ENCODE measurements at places on chromosomes 12 and 14.

DNA sequence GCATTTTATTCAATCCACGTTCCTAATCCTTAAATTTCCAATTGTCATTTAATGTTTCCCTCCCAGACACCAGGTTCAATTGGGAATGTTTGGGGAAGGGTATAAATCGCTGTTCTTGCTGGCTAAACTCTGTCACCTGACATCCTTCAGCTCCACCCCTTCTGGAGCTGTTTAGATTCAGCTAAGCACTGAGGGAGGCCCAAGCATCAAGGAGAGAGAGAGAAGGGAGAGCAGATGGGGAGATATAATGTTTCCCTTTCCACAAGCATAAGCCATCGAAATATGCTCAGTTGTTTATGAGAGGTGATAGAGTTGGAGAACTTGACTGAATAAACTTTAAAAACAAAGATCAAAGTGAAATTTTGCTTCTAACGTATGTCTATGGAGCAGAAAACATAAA lies 1.8 kb downstream of the ABCC9 start:
- no peak for DNase-seq

DNA sequence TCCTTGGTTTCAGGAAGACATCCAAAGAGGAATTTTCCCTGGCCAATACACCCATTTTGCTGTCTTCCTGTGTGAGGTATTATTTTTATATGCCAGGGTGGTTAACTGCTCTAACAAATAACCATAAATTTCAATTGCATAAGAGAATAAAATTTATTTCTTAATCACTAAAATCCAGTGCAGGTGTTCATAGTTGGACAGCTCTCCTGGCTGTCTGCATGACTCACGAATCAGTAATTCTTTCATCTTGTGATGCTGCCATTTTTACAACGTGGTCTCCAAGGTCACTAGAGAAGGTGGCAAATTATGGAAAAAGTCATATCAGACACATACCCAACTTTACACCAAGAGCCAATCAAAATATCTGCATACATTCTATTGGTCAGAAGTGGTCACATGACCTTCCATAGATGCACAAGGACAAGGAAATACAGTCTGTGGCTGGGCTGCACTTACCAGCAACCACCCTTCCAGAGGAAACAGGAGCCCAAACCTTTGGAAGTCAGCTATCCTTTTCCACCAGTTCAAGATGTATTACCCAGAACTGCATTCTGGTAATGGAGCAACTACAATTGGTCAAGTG lies 193.5 kb upstream of the PLEKHG7 start:
- no peak for DNase-seq

DNA sequence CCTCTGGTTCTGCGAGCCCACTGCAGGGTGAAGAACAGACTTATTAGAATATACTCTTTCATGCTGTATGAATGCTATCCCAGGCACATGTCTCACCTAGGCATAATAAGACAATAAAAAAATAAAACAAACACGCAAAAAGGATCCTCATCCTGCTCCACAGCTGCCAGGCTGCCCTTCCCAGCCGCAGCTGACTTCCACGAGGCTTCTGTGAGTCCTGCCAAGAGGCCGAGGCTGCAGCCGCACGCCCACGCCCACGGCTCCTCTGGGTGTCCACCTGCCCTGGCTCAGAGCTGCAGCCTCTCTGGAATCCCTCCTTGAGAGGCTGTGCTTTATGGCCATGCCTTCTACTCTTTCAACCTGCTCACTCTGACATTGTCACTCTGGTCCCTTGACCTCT lies 6.9 kb downstream of the SMIM41 start:
- DNase-seq = no peak

DNA sequence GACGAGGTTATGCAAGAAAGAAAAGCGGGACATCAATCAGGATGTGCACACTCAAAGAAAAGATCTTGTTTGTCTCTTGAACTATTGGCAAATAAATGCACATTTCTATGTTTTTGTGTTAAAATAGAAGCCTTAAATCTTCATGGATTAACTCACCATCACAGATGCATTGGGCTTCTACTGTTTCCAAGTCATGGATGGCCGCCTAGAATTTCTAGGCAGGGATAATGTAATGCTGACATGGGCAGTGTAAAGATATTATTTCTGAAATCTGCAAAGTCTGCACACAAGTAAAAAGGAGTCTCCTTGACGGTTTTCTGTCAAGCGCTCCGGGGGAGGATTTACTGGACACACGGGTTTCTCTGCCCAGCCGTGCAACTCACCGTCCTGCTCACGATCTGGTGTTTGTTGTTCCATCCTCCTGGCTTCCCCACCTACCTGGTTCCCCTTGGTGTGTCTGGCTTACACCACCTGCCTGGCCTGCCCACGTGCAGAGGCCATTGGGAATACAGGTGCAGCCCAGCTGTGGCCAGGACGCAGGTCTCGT lies 103.3 kb upstream of the FZD10 start:
- DNase-seq = no peak

DNA sequence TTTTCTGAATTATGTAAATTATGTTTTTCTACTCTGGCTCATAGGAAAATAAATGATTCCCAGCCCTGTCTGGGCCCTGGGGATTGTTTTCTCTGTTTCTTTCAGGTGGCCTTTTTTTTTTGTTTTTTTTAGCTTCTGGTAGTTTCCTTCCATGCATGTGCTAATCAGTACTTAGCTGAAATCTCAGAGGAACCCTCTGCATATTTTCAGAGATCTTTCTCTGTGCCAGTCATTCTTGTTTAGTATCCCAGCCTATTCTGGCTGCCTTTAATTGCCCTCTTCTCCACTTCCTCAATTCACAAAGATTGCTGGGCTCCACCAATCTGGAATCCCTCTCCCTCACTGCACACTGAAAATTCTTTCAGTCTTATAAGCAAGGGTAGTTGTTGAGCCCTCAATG lies 46.9 kb downstream of the CNOT2 start:
- DNase-seq = no peak

GRCh38 chr12:75354011-75354410 lies 19.5 kb downstream of the GLIPR1L1 start:
- DNase-seq = no peak

- DNase-seq = no peak
Measured at GRCh38 chr12:131806674-131807073, 21.5 kb upstream of the MMP17 start.

DNA sequence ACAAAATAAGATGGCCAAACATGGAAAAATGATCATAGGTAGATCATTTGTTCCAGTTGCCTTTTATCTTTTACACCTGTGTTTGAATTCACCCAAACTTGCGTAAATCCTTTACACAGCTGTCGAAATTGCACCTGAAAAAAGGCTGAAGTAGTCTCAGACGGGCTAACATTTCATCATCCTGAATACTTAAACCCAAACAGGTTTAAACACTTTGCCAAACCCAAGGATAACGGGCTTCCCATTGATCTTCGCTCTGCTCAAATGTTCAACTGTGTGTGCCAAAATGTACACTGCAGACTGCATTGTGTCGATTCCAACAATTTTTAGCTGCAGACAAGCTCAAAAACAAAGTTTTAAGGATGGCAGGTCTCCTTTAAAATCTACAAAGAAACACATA lies 288.7 kb upstream of the DDHD1 start:
- no peak for DNase-seq

DNA sequence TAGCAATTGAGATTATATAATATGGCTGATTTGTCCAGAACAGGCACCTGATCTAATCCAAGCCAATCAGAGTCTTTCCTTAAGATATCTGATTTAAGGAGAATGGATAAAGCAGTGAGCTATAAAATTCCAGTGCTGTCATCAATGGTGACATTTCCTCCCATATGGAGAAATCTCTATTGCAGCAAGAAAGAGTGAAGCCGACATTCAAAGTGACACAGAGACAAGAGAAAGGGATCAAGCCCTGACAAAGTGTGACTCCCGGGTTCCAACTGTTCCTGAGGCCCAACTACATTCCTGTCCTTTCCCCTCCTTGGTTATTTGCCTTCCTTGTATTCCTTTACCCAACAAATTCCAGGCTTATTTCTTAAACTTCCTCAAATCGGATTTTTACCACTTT lies 430.0 kb upstream of the SOX5 start:
- DNase-seq = no peak

DNA sequence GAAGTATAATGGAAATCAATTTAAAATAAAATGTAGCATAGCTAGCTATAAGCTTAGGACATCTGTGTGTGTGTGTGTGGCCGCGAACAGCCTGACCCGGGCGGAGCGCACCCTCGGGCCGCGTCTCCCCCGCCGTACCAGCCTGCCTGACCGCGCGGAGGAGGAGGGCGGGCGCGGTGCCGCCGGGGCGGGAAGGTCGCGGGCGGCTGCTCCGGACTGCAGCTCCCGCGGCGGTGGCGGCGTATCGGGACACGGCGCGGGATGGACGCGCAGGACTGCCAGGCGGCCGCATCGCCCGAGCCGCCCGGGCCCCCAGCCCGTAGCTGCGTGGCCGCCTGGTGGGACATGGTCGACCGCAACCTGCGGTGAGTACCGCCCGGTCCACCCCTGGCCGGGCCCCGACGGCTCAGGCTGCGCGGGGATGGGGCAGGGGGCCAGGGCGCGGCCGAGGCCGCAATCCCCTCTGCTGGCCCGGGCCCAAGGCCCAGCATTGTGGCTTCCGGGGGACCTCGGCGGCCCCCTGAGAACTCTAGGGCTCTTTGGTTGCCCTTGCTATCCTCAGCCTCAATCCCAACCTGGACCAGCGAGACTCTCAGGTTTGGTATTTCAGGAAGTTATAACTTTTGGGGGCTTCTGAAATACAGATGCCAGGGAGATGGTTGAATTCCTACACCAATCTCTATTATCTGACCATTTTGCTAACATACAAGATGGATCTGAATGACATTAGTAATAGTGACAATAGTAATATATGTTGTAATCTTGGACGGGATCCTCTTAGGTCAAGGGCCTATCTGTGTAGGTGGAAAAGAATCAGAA lies at the start of gene ABHD12B:
ABHD12B (plus strand) TSS at position 140 of the 819 bp plus-strand sequence; CDS start at position 262, 122 bp downstream.
- DNase-seq = no peak

- no peak for DNase-seq
Measured at GRCh38 chr12:58458102-58458501, 462.2 kb downstream of the LRIG3 start.

DNA sequence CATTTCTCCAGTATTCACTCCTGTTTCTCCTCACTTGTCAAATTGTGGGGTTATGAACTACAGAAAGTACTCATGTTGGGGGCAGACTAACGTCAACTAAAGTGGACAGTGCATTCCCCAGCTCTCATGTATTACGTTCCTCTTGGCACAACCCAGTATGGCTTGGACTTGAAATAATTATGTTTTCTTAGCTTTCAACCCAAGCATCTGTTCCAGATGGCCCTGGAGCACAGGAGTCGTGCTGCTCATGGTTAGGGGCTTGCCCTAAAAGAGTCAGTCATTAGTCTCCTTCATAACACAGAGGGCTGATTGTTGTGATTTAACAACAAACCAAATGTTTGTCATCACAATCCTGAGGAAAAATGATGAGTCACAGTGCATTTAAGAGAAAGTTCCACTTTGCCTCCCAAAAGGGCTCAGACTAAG lies 154.4 kb downstream of the RPAP3 start:
- no peak for DNase-seq

- no peak for DNase-seq
Measured at GRCh38 chr14:92785667-92786426, 8.3 kb upstream of the GOLGA5 start.

GRCh38 chr12:89663577-89664357 lies 44.9 kb downstream of the ATP2B1 start:
- DNase-seq = no peak

GRCh38 chr12:24499151-24500146 lies 449.5 kb downstream of the BCAT1 start:
- no peak for DNase-seq

GRCh38 chr12:67161322-67161918 lies 107.7 kb upstream of the CAND1 start:
- no peak for DNase-seq

DNA sequence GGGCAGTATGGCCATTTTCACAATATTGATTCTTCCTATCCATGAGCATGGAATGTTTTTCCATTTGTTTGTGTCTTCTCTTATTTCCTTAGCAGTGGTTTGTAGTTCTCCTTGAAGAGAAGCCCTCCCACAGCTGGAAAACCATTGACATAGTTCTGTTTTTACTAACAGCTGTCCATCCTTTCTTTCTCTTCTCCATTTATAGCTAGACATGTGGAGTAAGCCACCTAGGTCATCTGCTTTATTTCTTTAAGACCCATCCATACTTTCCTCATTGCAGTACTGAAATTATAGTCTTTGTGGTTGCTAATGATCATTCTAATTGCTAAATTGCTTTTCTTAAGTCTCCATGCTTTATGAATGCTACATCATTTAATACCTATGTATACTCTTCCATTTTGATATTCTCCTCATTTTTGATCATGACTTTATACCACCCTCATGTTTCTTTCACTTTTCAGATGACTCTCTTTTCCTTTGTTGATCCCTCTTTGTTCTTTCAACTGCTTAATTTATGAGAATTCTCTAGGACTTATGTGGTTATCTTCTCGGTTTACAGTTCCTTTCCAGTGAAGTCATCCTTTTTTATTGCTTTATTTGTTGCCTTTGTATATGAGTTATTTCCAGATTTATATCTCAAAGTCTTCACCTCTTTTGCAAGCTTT lies 114.2 kb downstream of the PCNX1 start:
- DNase-seq = no peak

DNA sequence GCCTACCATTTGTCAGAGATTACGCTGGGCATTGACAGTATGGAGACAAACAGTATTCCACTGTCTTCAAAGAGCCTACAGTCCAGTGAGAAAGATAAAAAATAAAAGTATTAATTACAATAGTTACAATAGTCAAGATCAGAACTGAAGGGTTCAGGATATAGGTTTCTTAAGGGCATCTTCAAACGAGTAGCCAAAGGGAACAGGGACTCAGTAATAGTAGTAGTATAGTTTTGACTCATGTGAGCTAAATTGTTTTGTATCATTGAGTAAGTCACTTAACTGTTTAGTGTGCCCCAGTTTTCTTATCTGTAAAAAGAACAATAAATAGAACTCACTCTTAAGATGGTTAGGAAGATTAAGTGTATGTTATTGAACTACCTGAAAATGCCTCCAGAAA lies 123.6 kb downstream of the METTL25 start:
- DNase-seq = no peak

GRCh38 chr12:48001505-48002413 lies 2.5 kb downstream of the COL2A1 start:
- no peak for DNase-seq

DNA sequence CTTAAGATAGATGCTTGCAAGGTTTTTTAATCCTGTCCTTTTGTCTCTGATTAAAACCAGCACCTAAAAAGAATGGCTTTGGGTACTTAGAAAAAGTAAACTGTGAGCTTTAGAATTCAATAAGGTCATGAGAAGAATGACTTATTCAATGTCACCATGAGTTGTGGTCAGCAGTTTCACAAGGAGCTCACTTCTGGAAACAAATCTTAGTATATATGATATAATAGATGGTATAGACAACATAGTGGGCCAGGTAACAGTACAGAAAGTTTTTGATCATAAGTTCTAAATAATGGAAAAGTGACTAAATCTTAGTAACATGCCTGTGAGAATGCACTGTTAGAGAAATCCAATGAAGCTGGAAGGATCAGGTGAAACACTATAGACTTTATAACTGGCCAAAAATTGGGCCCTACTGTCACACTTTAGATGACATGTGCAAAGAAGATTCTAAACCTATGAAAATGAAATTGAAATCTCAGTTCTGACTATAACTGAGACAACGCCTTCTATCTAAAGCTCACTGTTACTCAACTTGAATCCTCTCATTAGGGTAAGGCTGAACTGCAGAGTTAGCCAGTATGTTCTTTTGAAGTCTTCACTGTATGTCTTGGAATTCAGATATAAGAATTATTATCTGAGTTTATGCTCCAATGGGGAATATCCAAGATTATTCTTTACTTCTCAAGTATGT lies 42.4 kb upstream of the RAD51AP1 start:
- DNase-seq = no peak
